ENCODE measurements at places on chromosomes 6 and 20. TPM values are rescaled to one million over a fixed set of nuclear protein-coding genes. Genes with fewer than 3 reads are reported as not detected.

COL20A1 gene
- total RNA-seq: 3.1 TPM

GRIK2 gene
- 2.5 TPM for total RNA-seq

DDRGK1 gene
- 42.8 TPM for total RNA-seq

OPRL1 gene
- total RNA-seq: 2.8 TPM

MATN4 gene
- 0.19 TPM for total RNA-seq

BNIP5 gene
- total RNA-seq: not detected

DNA sequence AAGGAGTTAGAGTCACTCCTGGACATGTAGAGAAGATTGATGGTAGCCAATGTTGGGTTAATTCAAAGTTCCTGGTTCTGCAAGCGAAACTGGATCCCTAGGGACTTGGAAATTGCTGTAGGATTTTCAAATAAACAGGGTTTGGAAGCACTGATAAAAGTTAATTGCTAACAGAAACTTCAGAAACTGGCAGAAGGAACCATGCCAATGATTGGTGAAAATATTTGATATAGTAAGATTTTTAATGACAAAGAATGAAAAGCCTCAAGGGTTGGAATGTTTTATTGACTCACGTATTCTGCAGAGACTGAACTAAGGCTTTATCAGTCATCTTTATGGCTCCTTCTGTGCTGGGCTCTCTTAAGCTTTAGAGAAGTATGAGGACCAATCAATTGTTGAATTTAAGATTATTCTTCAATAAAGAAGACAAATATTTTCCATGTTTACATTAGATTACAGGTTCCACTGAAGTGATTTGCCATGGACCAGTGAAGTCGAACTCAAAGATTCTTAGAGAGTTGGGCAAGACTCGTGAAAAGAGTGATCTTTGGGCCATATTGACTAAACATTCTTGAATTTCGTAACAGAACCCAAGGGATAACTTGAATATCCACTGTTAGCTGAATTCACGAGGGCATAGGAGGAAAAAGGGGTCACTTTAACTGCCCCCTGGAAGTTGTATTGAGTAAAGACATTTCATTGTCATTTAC is 371.4 kb downstream of the HDGFL1 start:
- no peak for DNase-seq

GRCh38 chr6:16721977-16722376 is 39.3 kb downstream of the ATXN1 start:
- no peak for DNase-seq

GRCh38 chr6:62441182-62441581 is 155.2 kb upstream of the KHDRBS2 start:
- DNase-seq: no peak

DNA sequence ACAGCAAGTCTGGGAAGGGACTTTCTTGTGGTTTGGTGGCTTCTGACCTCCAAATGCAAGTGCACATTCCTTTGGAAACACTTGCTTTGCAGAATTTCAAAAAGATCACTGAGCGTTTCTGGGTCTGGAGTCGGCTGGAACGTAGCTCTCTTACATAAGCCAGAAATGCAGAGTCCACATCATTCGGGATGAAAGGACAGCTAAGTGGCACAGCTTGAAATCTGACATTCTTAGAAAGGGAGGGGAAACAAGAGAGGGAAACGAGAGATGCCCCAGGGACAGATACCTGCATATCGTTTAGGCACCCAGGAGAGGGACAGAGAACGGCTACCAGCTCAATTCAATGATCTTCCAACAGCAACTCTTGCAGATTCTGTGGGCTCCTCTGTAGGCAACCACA is 118.7 kb downstream of the NFATC2 start:
- no peak for DNase-seq

DNA sequence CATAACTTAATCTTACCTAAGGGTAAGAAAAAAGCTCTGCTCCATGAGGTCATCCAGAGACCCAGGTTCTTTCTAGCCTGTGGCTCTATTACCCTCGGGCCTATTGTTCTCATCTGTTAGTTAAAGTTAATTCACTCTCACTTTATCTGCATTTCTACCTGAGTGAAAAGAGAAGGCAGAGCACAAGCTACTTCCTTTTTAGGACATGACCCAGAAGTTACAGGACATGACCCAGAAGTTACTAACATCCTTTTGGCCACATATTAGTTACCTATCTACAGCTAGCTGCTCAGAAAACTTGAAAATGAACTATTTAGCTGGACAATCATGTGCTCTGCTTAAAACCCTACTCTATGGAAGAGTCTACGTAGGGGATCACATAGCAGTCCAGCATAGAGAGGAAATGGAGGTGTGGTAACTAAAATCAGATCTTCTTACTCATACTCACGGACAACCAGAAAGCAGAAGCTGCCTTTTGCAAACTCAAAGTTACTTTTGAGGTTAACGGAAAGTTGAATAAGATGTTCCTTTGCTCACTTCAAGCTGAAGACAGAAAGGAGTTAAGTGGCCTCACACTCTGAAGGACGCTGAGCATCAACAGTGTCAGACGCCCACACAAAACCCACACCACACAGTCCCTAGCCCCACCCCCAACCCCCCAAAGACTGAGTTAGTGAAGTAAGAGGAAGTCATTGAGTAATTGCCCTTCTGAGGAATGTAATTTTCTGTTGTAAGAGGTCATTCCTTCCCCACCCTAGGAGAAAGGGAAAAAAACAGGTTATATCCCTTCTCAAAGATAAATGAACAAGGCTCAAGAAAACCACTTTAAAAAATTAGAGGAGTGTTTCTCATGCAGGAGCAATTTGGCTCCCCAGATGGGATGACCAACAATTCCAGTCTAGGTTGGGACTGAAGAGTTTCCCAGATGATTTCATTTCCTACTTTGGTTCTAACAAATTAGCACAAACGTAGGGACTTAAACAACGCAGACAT is 45.9 kb upstream of the TAB2 start:
- DNase-seq: peak; percentile 60

DNA sequence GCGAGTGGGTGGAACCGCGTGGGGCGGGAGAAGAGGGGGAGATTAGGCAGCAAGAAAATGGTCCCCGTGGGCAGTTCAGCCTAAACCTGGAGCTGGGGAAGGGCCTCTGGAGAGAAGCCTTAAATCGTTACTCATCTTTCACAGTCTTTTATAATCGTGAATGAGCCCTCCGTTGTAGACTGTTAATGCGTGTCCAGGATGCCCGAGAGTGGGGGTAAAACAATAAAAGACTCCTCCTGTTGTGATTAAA is 11.0 kb upstream of the ELOVL5 start:
- no peak for DNase-seq

DNA sequence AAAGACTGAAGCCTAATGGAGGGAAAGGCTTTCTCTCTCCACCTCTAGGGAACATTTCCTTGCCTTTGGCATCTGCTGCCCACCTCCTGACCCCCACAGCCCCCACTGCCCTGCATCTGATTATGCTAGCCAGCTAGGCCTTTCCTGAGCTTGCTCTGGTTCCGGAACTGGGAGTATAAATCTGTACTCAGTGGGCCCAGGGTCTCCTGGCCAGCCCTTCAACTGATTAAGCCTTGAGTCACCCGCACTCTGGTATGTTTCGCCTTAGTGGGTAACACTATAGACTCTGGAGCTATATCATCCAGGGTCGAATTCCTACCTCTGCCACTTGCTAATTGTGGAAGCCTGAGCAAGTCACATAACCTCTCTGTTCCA is 45.6 kb upstream of the RIPOR2 start:
- DNase-seq: peak; percentile 77

GRCh38 chr6:119957195-119957594 is 607.6 kb upstream of the MAN1A1 start:
- DNase-seq: no peak

- no peak for DNase-seq
Measured at GRCh38 chr6:162532283-162533008, 195.1 kb downstream of the PRKN start.

Measured in astrocyte (in vitro differentiated cells and primary cell).